Epithelial cell of alveolus of lung (primary cell): ENCODE measurements at places on chromosomes 2 and 18. TPM values are rescaled to one million over a fixed set of nuclear protein-coding genes. Genes with fewer than 3 reads are reported as not detected.

MRPS9 gene
- total RNA-seq: 13.7 and 18.1 TPM in 2 replicates

LOXHD1 gene
- not detected in 2 replicates for total RNA-seq

TUBB8B gene
- total RNA-seq: not detected in 2 replicates

ACMSD gene
- not detected in 2 replicates for total RNA-seq

CYB5A gene
- total RNA-seq: 80.4 and 161 TPM in 2 replicates

CPO gene
- total RNA-seq: not detected in 2 replicates

DNAH7 gene
- 0.08 and 1.3 TPM in 2 replicates for total RNA-seq

ZNF638 gene
- total RNA-seq: 40.3 and 76.5 TPM in 2 replicates

PRSS56 gene
- 0.48 TPM in 1 of 2 replicates, not detected in the other for total RNA-seq

EGR4 gene
- total RNA-seq: not detected in 2 replicates
